Stimulated activated CD4-positive, alpha-beta T cell treated with anti-CD3 and anti-CD28 coated beads, Interleukin-4, amount 100 ng/mL, for 4 hours (primary cell): ENCODE measurements at places on chromosomes 5 and 9.

DNA sequence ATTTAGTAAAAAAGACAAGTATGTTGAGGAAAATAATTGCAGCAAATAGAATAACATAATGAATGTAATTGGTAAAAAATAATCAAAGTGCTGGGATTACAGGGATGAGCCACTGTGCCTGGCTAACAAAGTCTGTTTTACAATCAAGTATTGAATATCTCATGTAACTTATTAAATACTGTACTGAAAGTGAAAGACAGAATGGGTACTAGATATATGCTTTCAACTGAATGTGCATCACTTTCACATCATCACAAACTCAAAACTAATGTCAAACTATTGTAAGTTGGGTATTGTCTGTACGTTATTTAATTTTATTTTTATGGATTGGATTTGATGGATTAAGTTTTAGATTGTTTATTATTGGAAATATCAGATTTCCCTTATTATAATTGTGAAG is 58.9 kb downstream of the LURAP1L start:
- no peak for DNase-seq

GRCh38 chr5:89542736-89543135 is 659.8 kb upstream of the MEF2C start:
- no peak for DNase-seq

DNA sequence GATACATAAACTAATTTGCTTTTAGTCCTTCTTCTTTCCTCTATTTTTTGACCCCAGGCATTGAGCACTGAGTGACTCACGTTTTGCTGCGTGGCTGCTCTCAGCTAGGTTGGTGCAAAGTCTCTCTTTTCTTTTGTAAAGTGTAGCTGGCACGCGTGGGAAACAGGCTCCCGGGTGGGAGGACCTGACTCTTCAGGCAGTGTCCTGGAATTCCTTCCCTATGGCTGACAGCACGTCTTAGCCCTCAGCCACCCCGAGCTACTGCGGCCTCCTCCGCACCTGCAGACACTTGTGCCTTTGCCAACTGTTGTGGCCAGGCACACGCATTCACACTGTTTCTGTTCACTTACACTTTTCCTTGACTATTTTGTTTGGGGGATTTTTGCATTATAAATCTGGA is 877 bp upstream of the SCGB3A1 start:
- DNase-seq = no peak

- DNase-seq = no peak
Measured at GRCh38 chr5:94705427-94705826, 87.0 kb downstream of the SLF1 start.

DNA sequence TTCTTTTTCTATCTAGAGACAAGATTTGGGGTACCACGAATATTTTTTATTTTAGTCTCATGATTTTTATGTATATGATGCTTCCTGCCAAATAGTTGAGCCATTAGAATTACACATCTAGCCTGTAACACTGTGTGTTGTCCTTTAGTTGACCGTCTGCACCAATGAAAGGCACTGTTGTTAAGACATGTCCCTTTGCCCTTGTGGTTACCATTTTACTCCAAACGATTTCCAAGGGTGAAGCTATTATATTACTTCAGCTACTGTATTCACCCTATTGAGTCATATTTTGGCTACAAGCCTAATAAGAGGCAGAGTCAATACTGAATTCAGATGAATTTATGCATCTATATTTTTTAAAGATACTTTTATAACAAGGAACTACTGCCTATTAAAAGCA is 207.6 kb downstream of the CETN3 start:
- DNase-seq = no peak

- DNase-seq = no peak
Measured at GRCh38 chr5:9698125-9698826, 68.1 kb upstream of the TAS2R1 start.

- DNase-seq = no peak
Measured at GRCh38 chr9:136566553-136566895, 20.7 kb upstream of the NOTCH1 start.

DNA sequence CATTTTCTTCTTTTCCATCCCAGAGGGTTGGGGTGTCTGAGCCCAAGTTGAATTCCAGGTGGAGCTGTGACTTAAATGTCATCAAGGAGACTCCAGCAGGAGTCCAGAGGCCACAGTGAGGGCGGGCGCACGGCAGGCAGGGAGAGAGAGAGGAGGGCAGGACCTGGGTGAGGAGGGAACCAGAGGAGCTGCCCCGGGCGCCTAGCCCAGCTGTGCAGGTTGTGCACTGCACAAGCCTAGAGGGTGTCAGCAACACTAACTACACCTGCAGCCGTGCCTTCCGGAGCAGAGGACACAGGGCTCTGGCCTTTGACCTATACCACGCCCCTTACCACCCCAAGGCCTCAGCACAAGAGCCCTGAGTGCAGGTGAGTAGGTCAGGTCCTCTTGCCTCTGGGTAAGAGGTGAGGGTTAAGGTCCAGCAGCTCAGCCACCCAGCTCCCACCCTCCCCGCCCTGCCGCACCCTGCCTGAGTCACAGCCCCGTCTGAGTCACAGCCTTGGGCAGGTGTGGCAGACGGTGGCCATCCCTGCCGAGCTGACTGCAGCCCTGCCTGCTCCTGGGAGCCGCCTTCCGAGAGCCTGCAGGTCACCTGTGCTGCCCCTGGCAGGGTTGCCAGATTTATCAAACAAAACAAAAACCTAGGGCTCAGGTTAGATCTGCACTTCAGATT is 6.4 kb upstream of the AGPAT2 start:
- no peak for DNase-seq

- no peak for DNase-seq
Measured at GRCh38 chr5:33238826-33239695, 201.7 kb upstream of the TARS1 start.

GRCh38 chr5:67305913-67306710 is 109.5 kb upstream of the CD180 start:
- DNase-seq = no peak

- DNase-seq = peak; percentile 34
Measured at GRCh38 chr5:177378884-177379883, 5.0 kb upstream of the SLC34A1 start.

DNA sequence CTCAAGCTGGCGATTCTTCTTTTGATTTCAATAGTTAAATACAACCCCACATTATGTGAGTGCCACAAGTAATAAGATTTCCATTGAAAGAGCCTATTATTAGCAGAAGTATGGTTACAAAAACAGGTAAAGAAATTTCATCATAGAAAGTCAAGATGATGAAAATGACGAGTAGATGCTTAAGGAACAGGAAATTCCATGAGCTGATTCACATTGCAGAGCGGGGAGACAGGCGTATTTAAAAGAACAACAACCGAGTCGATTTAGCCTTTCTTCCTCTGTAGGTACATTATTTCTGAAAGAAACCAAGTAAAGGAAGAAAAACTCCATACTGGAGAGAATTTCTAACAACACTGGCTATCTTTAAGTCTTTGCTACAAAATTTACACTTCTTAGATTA is 310.4 kb downstream of the SLF1 start:
- no peak for DNase-seq

DNA sequence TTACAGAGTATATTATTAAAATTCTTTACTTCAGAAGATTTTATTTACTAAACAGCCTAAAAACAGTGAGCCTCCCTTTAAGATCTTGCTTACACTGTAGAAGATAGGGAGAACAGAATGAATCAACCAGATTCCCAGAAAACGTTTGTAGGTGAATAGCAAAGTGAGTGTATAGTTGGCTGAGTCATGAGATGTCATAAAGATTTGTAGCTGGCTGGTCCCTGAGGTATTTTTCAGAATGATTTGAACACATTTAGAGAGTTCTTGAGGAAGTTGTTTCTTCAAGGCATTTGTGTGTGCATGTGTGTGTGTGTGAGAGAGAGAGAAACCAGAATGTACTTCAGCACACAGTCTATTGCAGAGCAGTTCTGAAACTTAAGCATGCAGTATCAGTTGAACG is 159.4 kb upstream of the PRR16 start:
- DNase-seq = no peak

DNA sequence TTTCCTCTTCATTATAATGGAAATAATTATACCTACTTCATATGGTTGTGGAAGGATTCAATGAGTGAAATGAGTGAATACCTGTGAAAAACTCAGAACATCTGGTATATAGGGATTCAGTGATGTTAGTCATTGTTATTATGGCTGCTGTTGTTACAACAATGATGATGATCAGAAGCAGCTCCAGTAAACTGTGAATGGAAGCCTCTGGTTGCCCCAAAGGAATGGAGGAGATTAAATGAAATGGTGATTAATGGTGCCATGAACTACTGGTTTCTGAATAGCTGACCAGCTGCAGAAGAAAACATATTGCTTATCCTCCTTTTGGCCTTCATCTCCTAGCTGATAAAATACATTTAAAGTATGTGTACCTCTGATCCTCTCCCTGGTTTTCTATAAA is 372.0 kb downstream of the ARHGEF28 start:
- DNase-seq = no peak

GRCh38 chr9:13427587-13427986 is 148.1 kb upstream of the MPDZ start:
- no peak for DNase-seq

DNA sequence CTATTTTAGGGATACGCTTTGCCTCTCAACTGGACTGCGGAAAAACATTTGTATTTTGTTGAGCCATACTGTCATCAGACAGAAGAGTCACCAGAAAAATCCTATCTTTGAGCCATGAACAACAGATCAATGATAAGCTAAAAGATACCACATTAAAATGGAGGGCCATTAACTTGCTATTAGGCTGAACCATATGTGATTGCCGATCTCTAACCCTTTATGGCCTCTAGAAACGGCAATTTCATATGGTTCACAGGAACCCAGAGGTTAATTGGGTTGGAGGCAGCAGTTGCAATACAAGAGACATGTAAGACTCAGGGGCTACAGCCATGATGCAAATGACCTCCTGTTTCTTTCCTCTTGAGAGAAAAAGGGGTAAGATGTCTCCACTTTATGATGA is 69.8 kb downstream of the MYO10 start:
- no peak for DNase-seq

DNA sequence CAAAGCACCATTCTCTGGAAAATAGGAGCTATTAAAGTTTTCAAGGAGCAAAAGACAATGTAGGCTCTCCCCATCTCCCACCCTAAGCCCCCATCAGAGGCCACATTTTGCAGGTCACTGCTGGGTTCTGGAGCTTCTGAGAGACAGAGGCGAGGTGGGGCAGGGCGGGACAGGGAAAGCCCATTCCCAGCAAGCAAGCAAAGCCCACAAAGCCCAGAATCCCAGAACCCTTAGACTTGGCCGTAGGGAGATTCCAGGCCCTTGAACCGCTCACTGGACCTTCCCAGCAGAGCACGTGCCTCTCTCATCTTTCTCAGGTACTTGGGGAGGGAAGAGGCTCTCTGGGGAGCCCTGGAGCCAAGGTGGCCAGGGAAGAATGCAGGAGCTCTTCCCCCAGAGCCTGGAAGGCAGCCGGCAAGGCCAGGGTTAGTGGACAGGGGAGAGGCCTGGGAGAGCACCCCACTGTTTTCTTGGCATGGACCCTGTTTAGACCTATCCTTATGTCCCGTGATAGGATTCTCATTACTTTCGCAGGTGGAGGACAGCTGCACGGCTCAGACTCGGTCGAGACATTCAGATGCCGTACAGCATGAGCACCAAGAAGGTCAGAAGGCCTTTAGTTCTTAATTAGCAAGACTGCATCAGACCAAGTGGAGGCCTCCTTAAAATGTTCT is 52.4 kb downstream of the ZNF354C start:
- no peak for DNase-seq

GRCh38 chr9:99885747-99886146 is 20.7 kb upstream of the STX17 start:
- no peak for DNase-seq

DNA sequence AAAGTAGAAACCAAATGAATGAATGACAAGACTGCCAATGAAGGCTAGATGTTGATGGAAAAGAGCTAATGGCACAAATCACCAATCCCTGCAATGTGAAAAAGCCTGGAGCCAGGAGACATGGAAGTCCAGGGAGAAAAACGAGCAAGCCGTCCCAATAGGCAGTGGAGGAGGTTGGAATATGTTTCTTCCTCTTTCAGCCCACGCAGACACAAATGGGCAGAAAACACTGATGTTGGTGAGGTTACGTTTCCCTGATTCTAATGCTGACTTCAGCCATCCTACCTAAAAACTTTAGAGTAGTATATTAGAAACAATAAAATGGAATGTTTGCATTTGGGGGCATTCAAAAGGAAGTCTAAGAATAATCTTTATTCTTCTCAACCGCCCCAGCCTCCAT is 23.9 kb upstream of the KIF2A start:
- DNase-seq = no peak

- DNase-seq = no peak
Measured at GRCh38 chr9:114513055-114513958, 8.0 kb upstream of the WHRN start.

DNA sequence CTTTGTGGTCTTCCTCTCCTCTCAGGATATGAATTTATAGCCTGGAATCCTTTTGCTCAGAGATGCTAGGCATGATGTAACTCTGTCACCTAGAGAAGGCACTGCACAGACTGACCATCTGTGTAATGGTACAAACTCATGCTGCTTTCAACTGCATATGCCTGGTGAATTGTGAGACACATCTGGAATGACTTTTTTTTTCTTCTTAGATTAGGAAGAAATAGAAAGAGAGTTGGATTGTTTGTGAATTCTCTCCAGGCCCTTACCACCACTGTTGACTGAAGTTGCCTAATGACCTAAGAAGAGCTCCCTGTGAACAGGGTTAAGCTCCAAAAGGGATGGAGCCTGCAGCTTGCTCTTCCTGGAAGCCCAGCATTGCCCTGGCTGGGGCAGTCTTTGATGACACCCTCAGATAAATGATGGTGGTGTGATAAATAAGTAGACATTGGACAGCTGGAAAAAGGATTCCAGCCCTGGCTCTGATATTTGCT is 47.8 kb upstream of the TRIM32 start:
- DNase-seq = no peak

GRCh38 chr5:170251462-170251861 is 18.7 kb downstream of the C5orf58 start:
- DNase-seq = no peak

DNA sequence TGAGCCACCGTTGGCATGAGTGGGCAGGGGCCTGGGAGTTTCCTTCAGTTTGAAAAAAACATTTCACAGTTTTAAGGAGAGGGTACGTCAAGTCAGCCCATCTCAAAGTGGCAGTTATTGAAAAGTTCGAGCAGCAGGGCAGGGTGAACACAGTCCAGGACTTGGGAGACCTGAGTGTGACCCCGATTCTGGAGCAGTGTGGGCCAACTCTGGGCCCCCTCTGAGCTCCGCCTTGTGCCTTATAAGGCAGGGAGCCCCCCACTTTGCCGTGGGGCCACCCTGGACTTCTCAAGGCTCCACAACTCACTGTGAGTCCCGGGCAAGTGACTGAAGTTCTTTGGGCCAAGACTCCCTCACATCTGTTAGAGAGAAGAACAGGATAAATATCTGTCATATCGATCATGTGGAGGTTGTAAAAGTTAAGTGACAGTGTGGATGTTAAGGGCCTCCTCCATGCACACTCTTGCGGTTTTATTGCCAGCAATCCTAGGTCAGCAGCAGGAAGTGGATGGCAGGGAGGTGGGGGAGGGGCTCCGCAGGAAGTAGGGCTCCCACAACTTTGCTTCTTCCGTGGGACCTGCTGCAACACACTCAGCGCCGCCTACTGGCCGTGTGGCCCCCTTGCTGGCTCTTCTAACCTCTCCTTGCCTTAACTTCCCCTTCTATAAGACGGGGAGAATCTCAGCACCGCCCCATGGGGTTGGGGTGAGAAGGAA is 38.4 kb downstream of the HRH2 start:
- DNase-seq = peak; percentile 71

GRCh38 chr5:107284822-107285525 is 385.8 kb downstream of the EFNA5 start:
- DNase-seq = no peak
